ENCODE measurements at places on chromosomes 3 and 15.

DNA sequence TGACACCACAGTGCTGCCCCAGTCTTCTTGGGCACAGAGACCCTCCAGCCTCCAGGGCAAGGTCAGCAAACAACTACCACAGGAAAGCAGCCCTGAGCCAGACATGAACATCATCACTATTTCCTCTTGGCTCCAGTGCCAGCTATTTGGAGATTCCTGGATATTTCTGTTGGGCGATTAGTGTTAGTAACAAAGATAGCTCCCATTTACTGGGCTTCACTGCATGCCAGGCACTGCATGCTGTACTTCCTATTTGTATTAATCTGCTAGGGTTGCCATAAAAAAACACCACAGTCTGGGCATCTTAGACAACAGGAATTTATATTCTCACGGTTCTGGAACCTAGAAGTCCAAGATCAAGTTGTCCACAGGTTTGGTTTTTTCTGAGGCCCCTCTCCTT, 255.1 kb upstream of the STT3B start:
- DNase-seq: no peak

DNA sequence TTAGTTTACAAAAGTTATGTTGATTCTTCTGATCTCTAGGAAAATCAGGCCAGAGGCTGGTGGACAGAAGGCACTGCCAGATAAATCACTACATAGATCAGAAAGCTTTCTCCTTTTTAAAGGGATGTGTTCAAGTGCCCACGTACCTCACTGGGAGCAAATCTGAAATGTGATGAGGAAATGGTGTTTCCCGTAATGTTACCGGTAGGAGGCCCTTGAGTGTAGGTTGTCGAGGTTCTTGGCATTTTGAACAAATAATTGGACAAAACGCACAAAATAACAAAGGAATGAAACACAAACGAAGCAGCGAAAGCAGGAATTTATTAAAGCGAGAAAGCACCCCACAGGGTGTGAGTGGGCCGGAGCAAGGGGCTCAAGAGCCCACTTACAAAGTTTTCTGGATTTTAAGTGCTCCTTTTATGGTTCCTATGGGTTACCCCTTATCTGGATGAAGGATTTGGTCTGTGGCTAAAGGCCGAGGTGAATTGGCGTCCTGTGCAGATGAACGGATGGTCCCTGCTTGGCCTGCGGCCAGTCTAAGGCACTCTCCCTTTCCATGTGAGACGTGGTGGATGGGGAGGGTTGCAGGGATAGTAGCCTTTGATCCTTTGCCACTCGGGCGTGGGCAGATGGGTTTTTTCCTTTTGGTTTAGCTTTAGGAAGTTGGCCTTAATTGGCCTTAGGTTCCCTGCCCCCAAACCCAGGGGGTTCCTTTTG, 1.0 kb downstream of the SNX1 start:
- DNase-seq: no peak

- no peak for DNase-seq
Measured at GRCh38 chr15:101128221-101129015, 123.4 kb downstream of the CHSY1 start.

DNA sequence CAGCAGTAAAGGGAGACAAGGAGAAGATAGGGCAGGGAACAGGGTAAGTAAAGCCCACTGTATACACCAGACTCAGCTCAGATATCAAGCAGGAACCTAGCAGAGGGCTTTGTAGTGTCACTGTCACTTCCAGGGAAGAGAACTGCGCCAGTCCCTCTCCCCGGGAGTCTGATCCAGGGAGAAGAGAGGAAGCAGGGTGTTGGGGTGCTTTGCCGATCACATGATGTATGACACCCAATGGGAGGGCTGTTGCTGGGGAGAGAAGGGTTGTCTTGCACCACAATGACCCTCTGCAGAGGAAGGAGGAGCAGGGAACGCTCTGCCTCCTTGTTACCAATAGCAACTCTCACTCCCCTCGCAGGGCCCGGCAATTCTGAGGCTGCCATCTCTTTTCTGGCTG, 147.2 kb upstream of the SLC2A2 start:
- DNase-seq: no peak

DNA sequence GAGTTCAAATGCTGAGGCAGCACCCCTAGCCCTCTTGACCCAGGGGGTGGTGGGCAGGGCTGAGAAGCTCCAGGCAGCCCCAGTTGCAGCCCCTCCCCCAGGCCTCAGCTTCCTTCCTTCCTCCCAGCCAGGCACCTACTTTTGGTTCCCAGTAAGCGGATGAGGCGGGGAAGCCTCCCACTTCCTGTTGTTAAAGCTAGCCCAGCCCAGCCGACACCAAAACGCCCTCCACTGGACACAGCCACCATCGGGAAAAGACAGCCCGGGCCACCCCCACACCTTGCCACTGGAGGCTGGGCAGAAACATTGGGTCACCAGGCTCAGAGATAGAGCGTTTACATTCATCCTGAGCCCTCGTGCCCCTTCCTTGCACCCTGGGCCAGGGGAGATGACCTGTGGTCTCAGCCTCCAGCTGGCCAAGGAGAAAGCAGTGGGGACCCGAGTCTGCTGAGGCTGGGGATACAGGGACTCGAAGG, 3.5 kb downstream of the DUSP7 start:
- DNase-seq: no peak

- no peak for DNase-seq
Measured at GRCh38 chr3:115659253-115660220, 36.2 kb downstream of the GAP43 start.

Data from activated CD8-positive, alpha-beta memory T cell treated with anti-CD3 and anti-CD28 coated beads for 4 hours (primary cell).